ENCODE measurements at places on chromosomes 1 and 21.
A peak's percentile ranks its signal among the peaks of the same experiment; 100 is the strongest.

DNA sequence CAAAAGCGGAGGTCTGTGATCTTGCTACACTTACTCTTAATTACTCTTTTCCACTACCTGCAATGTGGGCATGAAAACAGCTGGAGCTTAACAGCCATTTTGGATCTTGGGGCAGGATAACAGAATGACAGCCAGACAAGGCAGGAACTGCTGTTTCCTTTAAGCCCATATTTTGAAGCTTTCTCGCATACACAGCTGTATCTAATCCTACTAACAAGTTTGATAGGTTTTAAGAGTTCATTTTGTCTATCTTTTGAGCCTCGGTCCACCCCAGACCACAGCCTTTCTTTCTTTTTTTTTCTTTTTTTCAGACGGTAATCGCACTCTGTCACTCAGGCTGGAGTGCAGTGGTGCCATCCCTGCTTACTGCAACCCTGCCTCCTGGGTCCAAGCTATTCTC lies 42.4 kb upstream of the CRB1 start:
- no peak for DNase-seq

- no peak for DNase-seq
These were observed 1.9 kb downstream of the RNF11 start for GRCh38 chr1:51238034-51238403.

DNA sequence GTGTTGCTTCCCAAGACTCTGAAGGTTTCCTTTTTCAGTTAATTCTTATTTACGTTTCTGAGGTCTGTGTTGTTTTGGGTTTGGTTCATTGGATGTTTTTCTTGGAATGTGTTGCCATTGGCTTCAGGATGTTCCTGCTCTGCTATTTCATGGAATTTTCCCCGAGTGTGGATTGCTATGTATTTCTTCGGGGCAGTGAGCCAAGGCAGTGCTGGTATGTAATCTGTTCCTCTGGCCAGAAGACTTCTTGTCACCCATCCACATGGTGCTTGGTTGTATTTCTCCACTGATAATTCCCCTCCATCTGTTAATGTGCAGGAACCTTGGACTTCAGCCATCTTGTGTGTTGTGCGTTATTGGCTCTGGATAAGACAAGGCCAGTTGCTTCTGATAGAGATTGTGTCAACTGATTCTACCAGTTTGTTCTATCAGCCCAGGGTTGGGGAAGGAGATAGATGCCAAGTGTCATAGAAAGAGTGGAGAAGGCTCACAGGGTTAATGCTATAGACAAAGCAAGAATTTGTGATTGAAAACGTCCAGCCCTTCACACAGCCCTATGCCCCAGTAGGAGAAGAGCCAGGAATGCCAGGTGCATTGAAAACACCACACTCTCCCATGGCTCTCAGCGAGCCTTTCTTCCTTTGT lies 505.2 kb downstream of the PLPP3 start:
- no peak for DNase-seq

GRCh38 chr1:188769936-188770335 lies 1707.7 kb downstream of the BRINP3 start:
- DNase-seq: no peak

- no peak for DNase-seq
These were observed 24.4 kb upstream of the GJB5 start for GRCh38 chr1:34730485-34730884.

GRCh38 chr1:113660088-113660487 lies 99.2 kb downstream of the PHTF1 start:
- DNase-seq: no peak

- no peak for DNase-seq
These were observed 71.4 kb upstream of the LPGAT1 start for GRCh38 chr1:211901945-211902344.

- DNase-seq: no peak
These were observed 2.6 kb upstream of the CSTB start for GRCh38 chr21:43778469-43779335.

GRCh38 chr21:25562660-25563059 lies 44.6 kb downstream of the MRPL39 start:
- DNase-seq: no peak

DNA sequence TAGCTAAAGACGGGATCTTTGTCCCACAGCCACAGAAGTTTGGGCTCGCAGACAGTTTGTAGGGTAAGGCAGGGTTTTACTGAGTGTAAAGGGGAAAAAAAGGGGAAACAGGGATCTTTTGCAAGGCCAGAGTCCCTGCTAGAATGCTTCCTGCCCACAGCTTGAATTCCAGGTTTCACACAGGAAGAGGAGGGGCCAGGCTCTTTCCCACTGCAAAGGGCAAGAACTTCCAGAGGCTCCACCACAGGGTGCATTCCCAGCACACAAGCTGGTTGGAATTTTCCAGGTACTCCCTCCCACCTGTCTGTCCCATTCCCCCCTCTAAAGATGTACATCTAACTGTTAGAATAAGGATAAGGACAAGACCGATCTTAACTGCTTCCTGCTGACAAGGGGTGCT lies 1126.9 kb downstream of the KCNT2 start:
- DNase-seq: no peak

GRCh38 chr1:153141377-153141776 lies 9.3 kb downstream of the SPRR2G start:
- DNase-seq: no peak

DNA sequence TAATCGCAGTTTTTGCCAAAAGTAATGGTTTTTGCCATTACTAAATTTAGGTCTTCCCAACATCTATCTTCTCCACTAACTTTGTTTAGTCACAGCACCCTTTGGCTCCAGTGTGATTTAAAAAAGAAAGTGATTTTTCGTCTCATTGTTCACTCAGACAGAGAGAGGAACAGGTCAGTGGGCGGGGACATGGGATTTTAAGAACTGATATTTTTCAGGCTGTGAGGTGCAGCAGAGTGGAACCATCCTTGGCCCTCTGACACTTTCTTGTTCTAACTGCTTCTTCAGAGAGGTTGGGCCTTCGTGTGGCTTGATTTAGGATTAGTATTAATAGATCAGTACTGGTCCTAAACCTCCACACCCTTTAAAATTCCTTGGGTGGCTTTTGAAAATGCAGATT lies 38.8 kb downstream of the CASQ2 start:
- no peak for DNase-seq

GRCh38 chr21:34983680-34984086 lies 65.4 kb downstream of the RUNX1 start:
- peak; percentile 40 for DNase-seq

DNA sequence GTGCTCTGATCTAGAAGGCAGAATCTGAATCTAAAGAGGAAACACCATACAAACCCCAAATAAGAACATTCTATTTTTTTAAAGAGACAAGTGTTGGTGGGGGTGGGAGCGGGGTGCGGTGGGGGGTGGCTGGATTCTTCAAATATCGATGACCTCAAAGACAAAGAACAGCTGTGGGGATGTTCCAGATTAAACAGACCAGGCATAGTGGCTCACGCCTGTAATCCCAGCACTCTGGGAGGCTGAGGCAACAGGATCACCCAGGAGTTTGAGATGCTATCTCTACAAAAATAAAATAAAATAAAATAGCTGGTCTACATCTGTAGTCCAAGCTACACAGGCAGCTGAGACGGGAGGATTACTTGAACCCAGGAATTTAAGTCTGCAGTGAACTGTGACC lies 5.0 kb downstream of the ATP1A4 start:
- DNase-seq: no peak

GRCh38 chr1:83012950-83013349 lies 986.0 kb downstream of the TTLL7 start:
- DNase-seq: no peak

DNA sequence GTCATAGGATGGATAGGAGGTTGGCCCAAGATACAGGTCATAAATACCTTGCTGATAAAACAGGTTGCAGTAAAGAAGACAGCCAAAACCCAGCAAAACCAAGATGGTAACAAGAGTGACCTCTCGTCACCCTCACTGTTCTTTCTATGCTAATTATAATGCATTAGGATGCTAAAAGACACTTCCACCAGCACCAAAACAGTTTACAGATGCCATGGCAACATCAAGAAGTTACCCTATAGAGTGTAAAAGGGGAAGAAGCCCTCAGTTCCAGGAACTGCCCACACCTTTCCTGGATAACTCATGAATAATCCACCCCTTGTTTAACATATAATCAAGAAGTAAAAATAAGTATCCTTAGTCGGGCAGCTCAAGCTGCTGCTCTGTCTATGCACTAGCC lies 671.9 kb downstream of the PTPRC start:
- DNase-seq: no peak

GRCh38 chr1:206908038-206908437 lies 10.8 kb downstream of the IL24 start:
- no peak for DNase-seq

- no peak for DNase-seq
These were observed 4.5 kb downstream of the C1orf232 start for GRCh38 chr1:26164036-26164860.

GRCh38 chr21:41465176-41465781 lies 39.2 kb downstream of the MX1 start:
- no peak for DNase-seq

DNA sequence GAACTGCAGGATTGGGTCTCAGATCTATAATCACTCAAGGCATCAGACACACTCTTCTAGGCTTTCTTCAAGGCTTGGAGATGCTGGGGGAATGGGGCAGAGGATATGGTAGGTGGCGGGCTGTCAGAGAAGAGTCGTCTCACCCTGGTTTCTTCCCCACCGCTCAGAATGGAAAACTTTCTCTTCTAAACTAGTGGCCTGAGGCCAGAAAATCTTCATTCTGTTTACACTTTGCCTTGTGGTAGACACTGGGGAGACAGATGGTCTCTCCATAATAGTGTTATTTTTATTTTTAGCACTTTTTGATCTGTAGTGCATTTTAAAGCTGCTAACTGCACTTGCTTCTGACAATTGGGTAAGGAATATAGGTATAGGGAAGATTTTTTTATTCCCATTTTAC lies 2.6 kb downstream of the PRELP start:
- no peak for DNase-seq

GRCh38 chr1:17601643-17602382 lies 62.3 kb downstream of the ARHGEF10L start:
- no peak for DNase-seq

DNA sequence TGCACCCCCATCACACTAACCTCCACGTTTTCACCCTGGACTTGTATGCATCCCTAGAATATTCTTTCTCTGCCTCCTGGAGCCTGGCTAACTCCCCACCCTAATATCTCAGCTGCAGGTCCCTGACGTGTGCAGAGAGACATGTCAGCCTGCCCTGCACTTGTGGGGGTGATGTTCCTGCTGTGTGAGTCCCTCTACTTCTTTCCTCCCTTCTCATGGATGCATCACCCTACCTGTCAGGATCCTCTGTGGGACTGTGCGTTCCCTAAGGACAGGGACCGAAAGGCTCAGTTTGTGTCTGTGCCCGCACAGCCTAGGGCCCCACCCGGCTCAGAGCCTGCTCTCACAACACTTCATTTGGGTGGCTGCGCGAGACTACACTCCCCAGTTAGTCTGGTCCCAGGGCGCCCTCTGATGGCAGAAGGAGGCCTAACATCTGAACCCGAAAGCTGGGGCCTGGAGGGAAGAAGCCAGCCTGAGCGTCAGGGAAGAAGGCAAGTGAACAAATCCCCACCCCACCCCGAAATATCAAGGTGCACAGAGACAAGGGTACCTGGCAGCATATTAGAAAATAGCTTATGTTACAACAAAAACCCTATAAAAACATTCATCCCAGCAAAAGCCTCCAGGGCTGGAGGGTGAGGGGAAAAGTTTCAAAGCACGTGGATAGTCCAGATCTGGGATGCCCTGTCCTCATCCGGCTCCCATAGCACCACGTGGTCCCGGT lies 3.7 kb downstream of the CD52 start:
- DNase-seq: peak; percentile 92

DNA sequence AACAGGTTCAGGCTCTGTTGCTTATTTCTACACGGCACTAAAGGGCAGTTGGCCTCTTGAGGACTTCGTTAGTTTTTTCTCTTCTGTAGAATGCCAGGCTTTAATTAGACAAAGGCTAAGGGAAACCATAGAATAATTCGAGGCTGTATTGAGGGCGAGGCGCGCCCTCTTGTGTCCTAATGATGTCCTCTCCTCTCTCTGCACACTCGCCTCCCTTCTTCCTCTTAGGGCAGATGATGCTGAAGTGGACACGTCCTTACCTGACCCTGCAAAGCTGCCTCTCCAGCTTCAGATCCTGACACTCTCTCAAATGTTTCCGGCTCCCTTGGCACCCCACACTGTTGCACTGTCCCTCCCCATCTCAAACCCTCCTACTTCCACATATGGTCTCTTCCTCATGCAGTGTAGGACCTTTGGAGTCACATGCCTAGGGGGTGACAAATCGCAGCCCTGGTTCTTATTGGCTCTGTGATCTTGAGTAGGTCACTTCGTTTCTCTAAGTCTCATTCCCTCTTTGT lies 1.9 kb upstream of the ZSCAN20 start:
- DNase-seq: peak; percentile 16

DNA sequence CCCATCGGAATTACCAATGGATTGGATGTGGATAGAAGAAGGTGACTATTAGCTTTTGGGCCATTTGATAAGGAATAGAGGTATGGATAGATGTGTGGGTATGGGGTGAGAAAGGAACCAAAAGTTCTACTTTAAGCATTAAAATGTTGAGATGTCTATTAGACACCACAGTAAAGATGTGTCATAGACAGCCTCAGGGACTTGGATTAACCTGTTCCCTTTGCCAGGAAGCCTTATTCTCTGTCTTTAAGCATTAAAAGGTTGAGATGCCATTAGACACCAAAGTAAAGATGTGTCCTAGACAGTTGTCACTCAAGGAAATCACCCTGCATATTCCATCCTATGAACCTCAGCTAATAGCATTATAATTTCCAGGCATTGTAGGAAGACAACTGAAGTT lies 11.0 kb upstream of the DENND1B start:
- DNase-seq: no peak

DNA sequence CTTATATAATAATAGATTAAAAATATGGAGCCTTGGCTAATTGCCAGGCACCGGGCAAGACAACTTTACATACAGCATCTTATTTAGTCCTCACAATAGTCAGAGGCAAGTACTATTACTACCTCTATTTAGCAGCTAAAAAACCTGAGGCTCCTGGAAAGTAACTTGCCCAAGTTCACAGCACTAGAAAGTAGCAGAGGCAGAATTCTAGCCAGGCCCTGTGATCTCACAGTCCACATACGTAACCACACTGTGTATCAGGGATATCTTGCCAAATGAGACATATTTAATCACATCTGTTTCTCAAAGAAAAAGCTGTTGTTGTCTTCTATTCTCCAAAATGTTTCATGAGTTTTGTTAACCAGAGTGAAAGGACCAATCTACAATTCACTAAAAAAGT lies 378.5 kb downstream of the PLPP3 start:
- DNase-seq: no peak

DNA sequence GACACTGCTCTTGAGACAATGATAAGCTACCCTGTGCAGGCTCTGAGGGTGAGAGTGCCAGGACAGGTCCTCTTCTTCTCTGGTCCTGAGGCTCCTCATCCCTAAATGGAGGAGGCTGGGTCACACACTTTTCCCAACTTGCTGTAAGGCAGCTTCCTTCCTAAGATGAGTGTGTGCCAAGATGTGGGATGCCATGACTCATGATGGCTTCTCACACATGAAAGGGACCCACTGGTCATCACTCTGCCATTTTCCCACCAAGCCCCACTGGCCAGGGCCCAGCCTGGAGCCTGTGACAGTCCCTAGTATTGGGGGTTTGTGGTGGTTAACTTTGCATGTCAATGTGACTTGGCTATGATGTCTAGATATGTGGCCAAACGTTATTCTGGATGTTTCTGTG lies 54.4 kb downstream of the CNIH3 start:
- DNase-seq: no peak

All from stimulated activated CD8-positive, alpha-beta memory T cell treated with anti-CD3 and anti-CD28 coated beads, Interleukin-4, amount 100 ng/mL, for 1 hour (primary cell).